ENCODE measurements at places on chromosomes 2 and 18.

DNA sequence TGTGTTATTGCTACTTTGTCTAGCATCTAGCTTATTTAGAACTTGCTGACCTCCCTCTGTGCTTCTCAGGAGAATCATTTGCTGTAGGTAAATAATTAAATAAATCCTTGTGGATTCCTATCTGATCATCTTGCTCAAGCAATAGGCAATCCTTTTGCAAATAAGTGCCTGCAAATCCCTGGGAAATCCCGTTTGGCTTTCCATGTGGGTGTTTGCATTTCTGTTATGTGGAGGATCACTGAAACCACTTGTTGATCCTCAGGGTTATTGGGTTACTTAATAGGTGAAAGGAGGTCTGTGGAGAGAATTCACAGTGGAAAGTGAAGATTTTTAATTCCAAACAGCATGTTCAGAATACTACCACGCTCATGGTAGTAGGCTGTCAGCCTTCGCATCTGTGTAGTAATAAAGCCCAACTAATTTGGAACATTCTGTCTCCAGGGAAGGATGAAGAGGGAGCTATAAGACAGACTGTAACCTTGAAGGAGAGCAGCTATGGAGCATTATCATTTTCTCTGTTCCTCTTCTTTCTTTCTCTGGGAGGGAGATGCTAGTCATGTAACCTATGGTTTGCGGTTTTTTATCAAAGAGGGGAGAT, 72.5 kb downstream of the GULP1 start:
- DNase-seq, result no peak

DNA sequence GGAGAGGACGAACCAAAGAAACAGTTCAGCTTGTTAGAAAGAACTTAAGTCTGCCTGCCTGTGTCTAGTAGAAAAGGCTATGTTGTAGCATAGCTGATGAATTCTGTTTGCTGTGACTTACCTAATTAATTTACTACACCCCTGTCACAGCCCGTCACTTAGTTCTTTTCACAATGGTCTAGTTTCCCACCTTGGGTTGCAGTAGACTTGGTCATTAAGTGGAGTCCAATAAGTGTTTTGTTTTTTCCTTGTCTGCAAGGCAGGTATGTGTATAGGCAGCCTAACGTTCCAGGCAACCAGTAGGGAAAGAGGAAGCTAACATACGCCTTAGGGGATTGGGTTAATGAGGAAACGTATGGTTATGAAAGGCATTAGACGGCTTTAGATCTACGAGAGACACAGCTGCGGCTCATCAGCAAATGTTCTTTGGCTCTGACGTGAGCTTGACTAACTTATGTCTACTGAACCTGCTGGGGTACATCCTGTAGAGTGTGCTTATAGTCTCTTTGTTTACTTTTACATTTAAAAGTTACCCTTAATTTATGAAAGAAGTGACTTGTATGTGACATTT, 180.1 kb downstream of the PRPF40A start:
- DNase-seq, result no peak

GRCh38 chr2:240215676-240216051, 75.2 kb upstream of the OTOS start:
- no peak for DNase-seq

GRCh38 chr2:135694711-135695110, 46.9 kb upstream of the UBXN4 start:
- DNase-seq, result no peak

- DNase-seq, result no peak
Observed at GRCh38 chr2:215915441-215915840, 97.9 kb downstream of the MREG start.

DNA sequence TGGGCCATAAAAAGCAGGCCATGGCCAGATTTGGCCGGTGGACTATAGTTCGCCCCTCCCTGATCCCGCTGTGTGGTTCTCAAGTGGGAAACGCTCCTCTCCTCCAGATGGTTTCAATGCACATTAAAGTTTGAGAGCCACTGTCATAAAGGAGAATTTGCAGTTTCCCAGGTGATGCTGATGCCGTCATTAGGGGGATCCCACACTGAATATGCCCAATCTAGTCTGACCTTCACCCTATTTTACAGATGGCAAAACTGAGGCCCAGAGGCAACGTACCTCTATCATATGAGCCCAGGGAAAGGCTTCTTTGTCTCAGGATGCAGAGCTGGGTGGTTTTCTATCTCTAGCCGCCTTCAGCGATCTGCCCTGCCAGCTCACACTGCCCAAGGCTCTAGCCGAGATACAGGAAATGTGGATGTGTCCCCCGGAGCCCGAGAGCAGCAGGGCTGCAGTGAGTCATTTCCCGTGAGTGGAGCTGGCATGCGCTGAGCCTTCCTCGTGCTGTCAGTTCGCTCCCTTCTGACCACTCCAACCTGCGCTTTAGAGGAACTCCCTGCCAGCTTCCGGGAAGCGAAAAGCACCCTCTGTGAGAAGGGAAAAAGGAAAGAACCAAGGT, 116.2 kb downstream of the SMAD7 start:
- peak; percentile 34 for DNase-seq

DNA sequence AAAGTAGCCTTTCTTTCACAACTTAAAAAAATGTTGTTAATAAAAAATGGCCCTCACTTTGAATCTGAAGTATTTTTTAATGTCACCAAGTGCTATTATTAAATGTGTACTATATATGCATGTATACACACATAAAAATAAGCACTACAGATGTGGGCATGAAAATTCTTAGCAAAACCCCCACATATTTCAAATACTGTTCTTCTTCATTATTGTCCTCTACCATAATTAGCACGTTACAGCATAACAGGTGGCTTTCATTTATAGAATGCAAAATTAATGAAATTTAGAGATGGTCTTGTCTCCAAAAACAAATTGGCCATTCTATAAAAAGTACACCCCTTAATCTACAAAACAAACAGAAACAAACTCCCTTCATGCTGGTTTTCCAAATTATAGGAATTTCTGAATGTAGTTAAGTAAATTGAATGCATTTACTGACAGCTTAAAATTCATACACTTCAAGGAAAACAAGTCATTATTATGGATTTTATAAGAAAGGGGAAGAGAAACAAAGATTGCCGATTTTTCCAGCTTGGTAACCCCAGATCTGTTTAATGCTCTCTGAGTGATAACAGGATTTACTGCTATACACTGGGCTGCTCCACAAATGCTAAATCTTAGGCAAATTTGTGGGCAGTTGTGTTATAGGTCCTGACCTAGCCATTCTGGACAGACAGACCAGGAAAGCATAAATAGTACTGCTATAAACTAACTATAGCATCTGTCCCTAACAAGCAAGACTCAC, 67.2 kb downstream of the SPRED2 start:
- no peak for DNase-seq

GRCh38 chr2:23453836-23454460, 69.0 kb downstream of the KLHL29 start:
- DNase-seq, result no peak

DNA sequence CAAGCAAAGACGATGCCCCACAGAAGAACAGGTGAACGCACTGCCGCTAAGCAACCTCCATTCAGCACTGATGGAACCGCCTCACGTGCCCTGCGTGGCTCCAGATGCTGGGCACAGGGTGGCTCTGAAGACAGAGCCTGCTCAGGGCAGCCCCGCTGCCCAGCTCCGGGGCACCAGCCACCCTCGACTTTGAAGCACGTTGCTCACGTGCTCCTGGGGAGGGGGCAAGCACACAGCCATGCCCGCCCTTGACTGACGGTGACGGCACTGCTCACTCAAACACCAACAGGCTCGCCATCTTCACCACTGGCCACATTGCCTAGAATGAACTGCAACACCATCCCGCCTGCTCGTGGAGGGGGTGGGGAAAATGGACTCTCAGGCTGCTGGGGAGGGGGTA, 251.3 kb downstream of the HDAC4 start:
- DNase-seq, result no peak

DNA sequence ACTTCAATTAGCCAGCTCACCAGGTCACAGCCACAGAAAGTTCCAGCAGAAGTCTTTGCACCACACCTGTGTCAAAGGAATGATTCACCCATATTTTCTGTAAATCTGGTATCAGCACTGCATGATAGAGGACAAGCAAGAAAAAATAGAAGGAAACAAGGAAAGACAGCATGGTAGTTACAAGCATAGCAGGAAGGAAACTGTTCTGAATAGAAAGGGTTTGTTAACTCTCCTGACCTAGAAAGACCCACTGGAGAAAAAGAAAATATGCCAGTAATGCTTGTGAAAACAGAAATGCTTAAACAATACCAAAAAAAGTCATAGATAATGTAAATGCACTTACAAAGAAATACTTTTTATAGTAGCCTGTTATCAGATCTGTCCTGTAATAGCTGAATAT, 40.8 kb downstream of the SCRN3 start:
- DNase-seq, result no peak

DNA sequence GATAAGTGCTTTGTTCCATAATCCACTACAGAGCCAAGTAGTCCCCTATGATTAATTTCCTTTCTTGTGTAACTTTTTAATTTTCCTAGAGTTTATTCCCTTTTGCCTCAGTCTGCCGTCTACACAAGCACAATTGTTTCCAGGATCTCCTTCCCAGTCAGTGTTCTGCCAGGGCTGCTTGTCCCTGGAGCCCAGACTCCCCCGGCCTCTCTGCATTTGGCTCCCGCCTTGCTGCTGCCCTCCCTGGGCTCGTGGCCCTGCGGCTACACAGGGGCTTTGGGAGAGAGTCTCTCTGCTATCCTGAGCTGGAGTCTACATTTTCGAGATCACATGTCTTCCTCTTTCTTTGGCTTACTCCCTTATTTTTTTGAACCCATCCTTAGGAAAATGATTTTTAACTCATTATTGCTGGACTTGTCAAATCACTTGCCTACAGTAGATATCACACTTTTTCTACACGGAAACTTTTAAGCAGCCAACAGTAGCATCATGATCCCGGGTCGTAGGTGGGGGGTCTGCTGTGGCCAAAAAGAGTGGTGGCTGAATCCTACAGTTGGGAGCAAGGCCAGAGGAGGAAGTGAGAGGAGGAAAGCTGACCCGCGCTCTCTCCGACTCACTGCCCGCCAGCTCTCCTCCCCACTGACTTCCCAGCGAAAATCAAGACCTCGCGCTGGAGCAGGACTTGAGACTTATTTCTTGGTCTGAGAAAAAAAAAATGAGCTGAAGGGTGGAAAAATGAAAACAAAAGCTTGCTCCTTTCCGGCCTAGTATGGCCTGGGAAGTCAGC, 9.4 kb downstream of the FBLN7 start:
- no peak for DNase-seq

- no peak for DNase-seq
Observed at GRCh38 chr2:119734047-119734446, 25.7 kb upstream of the PTPN4 start.

GRCh38 chr2:24233321-24233720, 58.5 kb downstream of the FAM228A start:
- no peak for DNase-seq

DNA sequence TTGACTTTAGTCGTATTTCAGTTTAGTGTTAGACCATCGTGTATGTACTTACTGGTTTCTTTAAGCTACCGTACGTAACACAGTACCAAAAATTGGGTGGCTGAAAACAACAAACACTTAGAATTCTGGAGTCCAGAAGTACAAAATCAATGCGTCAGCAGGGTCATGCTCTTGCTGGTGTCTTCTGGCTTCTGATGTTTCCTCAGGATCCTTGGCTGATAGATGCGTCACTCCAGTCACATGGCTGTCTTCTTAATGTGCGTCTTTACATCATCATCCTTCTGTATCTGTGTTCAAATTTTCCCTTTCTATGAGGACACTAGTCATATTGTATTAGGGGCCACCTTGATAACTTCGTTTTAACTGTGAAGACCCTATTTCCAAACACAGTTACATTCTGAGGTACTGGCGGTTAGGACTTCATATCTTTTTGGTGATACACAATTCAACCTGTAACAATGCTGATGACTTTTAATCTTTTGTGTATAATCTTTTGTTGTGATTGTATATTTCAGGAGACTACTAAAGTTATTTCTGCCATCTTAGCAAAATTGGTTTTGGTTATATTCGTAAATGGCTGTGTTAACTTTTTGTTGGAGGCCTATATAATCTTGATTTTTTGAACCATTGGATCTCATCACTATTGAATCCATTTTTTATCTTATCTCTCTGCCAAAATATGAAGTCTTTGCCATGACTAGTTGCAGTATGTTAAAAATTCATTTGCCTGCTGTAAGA, 25.4 kb downstream of the ACTR3 start:
- DNase-seq, result no peak

DNA sequence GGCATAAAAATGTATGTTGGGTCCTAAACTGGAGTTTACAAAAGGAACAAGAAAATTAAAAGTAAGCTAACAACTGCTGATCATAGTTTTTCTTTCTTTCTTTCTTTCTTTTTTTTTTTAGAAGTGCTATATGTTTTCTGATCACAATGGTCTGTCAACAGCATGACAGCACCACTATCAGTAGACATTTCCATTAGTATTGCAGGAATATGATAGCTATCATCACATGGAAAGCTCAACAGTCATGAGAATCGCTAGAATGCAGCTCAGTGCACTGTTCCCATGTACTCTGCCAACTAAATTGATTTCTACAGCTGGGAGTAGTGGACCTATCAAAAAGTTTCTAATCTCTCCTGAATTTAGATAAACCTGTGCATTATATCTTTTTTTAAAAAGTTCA, 950.3 kb upstream of the ACVR2A start:
- no peak for DNase-seq

DNA sequence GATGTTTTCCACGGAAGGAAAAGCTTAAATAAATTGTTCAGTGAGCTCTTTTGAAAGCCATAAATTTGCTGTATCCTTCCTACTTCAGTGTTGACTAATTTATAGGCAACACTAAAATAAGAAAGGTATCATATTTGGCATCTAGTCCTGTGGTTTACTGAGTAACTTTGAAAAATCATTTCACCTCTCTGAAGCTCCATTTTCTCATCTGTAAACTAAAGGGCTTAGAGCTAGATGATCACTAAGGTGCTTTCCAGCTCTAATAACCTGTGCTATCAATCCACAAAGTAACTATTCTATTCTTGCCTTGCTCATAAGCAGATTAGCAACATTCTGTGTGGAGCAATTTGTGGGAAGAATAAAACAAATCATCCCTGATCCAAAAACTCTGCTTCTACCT, 3.6 kb upstream of the MYOM1 start:
- DNase-seq, result no peak

DNA sequence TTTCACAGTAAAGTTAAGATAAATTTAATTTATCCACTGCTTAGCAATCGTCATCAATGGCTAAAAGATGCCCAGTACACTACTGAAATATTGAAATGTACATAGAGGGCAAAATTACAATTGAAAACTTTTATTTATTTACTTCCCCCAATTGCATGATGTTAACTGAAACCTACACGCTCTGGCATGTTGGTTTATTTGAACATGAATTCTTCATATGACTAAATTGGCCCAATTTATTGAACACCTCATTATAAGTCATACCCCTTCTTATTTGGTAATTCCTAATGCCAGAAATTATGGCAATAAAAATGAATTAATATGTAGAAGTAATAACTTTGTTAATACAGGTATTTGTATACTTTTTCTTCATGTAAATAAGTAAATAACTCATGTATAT, 183.0 kb upstream of the ZC3H15 start:
- no peak for DNase-seq

- no peak for DNase-seq
Observed at GRCh38 chr18:34956663-34957062, 84.5 kb upstream of the MAPRE2 start.

DNA sequence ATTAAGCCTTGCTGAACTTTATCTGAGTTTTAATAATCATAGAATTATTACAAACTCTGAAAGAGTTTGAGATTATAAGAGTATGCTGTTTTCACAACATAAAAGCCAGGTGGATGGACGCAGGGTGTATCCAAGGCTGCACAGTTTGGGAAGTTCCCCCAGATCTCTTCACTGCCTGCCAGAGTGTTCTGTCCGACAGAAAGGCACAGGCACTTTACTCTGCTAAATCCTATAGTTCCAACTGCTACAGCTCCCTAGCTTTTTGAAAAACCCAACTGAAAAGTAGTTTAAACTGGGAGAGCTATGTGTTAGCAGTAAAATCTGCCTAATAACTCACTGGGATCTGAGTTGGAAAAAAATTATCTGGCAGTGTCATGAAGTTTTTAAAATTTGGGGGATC, 38.0 kb downstream of the MFSD6 start:
- DNase-seq, result no peak

All from naive thymus-derived CD4-positive, alpha-beta T cell (primary cell).